HS-27A (cell line): ENCODE measurements at places on chromosomes 11 and 22.

- DNase-seq: no peak
Observed at GRCh38 chr11:6623391-6624363, 4.5 kb upstream of the TPP1 start.

- DNase-seq: no peak
Observed at GRCh38 chr11:7413961-7414915, 71.1 kb upstream of the OLFML1 start.

DNA sequence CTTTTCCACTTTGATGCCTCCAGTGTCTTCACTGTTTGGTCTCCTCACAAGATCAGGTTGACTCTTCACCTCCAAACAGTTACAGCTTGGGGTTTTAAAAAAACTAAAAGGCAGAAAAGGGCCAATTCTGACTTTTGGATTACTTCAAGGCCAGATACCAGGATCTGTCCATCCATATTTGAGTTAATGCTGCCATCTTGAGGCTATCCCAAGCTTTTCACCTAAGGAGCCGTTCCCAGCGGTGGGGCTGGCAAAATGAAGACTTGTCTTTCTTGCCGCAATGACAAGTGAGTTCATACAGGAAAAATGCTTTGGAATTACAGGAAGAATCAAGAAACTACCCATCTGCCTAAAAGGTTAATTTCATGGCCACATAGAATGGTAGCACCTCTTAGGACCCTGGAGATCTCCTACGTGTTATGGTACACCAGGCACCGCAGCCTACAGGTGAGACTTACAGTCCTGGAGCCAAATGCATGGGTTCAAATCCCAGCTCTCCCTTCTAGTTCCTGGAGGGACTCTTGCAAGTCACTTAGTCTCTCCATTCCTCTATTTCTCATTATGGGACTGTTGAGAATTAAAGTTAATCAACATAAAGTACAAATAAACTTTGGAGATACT lies 6.0 kb upstream of the OR5B21 start:
- no peak for DNase-seq

DNA sequence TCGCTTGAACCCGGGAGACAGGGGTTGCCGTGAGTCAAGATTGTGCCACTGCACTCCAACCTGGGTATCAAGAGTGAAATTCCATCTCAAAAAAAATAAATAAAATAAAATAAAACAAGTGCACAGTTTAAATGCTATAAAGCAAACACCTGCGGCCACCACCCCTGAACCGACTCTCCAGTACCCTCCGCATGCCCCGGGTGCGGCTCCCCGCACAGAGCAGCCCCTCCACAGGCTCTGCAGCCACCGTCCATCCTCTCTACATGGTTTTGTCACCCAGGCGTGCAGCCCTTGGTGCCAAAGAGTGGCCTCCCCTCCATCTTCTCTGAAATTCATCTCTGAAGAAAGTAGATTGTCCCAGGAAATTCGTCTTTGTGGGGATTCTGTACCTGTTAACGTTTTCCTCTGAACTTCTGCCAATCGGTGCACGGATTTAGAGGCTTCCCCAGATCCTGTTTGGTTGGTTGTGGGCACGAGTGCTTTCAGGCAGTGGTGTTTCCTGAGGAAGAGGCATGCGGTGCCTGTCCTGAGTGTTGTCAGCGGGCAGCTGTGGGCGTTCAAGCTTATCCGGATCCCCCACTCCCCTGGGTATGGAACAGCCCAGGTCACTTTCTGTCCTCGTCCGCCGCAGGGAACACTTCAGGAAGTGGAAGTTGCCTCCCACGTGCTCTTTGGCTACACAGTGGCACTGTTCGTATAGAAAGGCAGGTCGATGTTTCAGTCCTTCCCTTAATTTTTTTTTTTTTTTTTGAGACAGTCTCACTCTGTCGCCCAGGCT lies 4.1 kb downstream of the MIOX start:
- DNase-seq: no peak

DNA sequence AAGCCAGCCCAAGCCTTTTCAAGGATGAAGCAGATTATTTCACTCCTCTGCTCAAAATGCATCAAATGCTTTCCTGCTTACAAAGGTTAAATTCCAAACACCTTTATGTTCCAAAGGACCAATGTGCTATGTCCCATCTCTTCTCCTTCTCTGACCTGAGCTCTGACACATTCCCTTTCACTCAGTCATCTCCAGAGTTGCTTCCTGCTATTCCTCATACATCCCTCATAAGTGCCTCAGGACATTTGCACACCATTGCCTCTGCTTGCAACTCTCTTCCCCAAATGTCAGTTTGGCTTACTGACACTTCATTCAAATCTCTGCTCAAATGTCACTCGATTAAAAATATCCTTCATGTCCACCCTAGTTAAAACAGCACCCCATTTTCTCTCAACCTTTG lies 53.3 kb upstream of the BMAL1 start:
- no peak for DNase-seq

DNA sequence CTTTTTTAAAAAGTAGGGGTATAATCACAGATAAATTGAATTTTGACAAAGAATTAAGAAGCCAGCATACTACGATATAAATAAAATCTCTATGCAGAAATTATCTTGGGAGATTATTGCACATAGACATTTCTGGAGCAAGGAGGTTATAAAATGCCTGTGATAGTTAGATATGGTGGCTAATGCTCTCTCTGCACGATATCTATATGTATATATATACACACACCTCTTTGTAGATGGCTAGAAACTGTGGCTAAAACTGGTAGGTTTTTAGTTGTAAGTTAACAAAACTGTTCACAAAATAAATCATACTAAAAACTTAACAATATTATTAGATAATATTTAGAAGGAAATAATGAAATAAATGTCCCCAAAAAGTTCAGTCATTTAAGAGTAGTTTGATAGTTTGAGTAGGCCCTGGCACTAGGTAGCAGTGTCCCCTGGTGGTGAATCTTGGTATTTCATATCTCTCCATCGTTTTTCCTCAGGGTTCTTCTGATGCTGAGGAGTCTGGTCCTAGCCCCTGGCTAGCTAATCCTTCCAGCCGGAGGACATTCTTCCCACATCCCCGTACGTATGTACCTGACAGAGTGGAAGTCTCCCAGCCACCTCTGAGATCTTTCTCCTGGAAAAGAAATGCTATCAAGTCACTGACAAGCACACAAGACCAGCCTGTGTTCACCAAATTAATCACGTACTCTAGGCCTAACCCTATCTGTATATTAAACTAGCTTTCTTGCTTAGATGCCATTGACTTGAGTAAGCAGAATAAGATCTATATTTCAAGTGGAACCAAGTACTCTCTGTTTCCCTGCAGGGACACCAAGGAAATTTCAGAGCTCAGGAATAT lies 32.2 kb downstream of the ART5 start:
- DNase-seq: peak; percentile 19
